Stimulated activated CD4-positive, alpha-beta T cell treated with anti-CD3 and anti-CD28 coated beads, Interleukin-4, amount 100 ng/mL, for 48 hours (primary cell): ENCODE measurements at places on chromosomes 16 and 17.

DNA sequence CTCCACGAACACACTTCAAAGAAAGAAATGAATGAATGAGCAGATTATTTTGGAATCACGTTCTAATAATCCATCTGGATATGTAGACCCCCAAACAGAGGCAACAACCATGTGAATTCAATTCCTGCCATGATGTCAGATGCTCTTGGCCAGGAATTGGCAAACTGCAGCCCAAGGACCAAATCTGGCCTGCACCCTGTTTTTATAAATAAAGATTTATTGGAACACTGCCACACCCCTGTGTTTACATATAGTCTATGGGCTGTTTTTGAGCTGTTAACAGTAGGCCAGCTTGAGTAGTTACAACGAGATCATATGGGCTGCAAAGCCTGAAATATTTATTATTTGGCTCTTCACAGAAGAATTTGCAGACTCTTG, 336.0 kb upstream of the ZFHX3 start:
- DNase-seq, result no peak

GRCh38 chr17:72151565-72152386, 31.0 kb downstream of the SOX9 start:
- DNase-seq, result no peak

- DNase-seq, result no peak
These were observed 29.7 kb upstream of the IRX3 start for GRCh38 chr16:54316095-54316889.

DNA sequence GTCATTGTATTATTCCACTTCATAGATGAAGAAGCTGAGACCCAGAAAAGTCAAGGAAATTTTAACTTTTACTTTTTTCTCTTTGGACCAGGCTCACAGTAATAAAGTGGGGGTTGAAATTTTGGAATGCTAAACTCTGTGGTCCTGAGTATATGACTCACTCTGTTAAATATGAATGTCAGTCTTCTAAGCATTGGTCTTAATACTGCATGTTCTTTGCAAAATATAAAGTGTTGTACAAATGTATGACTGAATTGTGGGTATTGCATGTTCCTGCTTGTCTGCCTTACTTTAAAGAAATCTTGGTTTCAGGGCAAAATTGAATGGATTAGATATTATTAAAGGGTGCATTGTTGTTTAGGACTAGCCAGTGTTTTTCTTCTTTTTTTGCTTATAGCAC, 950.8 kb upstream of the GOT2 start:
- DNase-seq, result no peak

DNA sequence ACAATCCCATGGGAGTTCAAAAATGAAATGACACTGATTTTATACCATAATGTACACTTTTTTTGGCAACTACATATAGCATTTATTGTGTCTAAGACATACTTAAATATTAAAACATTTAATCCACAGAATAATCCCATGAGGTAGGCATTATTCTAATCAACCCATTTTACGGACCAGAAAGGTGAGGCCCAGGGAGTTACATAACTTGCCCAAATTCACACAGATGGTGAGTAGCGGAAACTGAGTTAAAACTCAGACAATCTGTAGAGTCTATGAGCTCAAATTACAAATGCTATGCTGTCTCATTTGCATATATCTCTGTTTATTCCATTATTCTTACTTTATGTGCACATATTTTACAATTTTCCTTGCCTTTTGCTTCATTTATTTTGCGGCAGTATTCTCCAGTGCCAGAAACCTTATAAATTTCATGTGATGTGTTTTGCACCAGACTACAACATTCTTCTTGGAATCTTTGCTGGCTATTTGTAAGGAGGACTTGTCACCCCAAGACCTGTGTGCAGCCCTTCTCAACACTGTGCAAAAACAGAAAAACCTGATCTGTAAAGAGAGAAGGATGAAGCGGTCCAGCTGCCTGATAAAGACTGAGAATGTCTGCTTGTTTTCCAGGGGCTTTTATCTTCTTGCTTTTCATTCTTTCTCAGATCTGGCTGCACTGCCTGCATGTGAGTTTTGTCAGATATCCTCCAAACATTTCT, 2.3 kb upstream of the ABCA9 start:
- no peak for DNase-seq

- DNase-seq, result no peak
These were observed at the start of gene TRIM72 for GRCh38 chr16:31213877-31214707. Gene TRIM72 (plus strand): TSS chr16:31214119. CDS start chr16:31214739, 620 bp downstream.

- no peak for DNase-seq
These were observed 33.4 kb upstream of the TBX2 start for GRCh38 chr17:61366076-61366714.

- DNase-seq, result no peak
These were observed 630 bp downstream of the ESRP2 start for GRCh38 chr16:68235108-68235886.

DNA sequence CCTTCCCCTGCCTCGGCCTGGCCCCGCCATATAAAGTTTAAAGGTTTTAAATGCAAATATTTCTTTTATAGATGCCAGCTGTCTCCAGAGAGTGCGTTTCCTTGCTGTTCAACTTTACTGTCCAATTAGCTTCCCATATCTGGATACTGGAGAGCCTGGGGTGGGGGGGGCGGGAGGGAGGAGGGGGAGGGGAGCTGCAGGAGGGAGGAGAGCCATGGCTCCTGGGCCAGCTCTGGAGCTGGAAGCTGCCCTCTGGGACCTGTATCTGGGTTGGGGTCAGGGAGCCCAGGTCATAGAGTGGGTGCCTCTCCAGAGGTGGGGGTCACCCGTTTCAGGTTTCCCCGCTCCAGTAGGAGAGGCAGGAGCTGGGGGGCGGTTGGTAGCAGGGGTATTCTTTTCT, 6.2 kb upstream of the GSE1 start:
- no peak for DNase-seq

GRCh38 chr17:30422171-30422570, 43.4 kb downstream of the CPD start:
- no peak for DNase-seq

GRCh38 chr16:54090602-54091001, 196.0 kb downstream of the IRX3 start:
- no peak for DNase-seq

DNA sequence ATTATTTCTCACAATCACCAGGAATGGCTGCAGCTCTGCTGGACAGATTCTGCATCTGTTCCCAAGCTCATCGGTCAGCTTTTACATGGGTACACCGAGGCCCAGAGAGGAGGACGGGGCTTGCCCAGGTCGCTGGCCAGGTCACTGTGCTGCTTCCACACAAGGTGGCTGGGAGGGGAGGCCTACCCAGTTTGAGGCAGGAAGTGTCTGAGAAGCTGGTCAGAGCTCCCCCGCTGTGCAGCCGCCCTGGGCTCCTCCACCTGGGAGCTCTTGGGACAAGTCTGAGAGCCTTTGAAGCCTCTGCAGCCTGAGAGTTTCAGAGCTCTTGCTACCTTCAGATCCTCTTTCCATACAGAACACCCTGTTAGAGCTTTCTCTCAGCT, 143.3 kb downstream of the CLEC16A start:
- DNase-seq, result no peak

DNA sequence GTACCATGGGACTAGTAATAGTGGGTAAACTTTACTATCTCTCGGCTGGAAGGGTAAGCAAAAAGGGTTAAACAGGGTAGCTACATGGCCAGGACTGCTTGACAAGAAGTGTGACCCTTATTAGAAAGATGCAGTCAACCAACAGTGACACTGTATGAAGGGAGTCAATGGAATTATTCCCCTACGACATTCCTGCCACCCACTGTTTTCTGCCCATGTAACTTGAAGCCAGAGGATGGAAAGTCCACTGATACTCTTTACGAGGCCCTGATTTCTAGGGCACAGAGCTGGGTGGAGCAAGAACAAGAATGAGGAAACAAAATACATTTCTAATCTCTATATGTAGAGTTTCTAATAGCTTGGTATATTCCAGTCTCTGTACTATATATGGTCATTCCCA, 1102.5 kb downstream of the CDH11 start:
- DNase-seq, result no peak

- DNase-seq, result no peak
These were observed 31.3 kb downstream of the AP1G1 start for GRCh38 chr16:71777329-71777728.

DNA sequence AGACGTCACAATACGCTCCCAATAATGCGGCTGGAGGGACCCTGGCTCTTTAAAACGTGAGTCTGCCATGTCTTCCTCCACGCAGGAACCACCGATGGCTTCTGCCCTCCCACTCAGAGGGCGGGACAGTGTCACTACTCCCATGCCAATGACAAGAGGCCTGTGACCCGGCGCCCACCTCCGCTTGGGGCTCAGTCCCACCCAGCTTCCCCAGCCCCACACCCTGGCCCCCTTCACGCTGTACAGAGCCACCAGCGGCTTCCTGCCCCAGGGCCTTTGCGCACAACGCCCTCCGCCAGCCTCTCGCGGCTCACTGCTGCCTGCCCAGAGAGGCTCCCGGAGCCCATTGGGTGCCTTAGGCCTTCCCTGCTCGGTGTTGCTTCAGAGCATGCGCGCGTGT, 29.5 kb upstream of the ZNF469 start:
- no peak for DNase-seq

DNA sequence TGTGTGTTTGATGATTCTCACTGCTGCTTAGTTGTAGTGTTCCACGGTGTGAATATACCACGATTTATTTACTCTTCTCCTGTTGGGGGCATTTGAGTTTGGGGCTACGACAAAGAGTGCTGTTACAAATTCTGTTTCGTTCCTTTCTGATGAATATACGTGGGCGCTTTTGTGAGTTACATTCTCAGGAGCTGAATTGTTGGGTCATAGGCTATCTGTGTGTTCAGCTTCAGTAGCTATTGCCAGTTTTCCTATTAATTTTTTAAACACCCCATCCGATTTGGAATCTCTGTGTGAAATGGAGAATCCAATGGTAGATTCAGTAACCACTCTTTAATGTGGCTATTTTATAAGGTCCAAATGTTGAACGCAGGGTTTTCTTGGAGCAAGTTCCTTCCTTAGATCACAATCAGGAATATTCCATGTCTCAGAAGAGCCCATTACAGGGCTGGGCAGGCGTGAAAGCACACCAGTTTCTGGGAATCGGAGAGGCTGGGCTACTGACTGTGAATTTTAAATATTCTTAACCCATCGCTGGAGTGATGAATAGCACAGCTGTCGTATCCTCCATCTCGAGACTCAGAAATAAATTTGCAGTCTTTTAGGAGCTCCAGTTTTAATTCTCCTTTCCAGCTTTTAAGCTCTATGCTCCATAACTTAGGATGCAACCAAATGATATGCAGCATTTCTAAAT, 115.9 kb downstream of the PITPNC1 start:
- no peak for DNase-seq

- DNase-seq, result no peak
These were observed 56.9 kb downstream of the VMP1 start for GRCh38 chr17:59764292-59764741.

- no peak for DNase-seq
These were observed 1.1 kb downstream of the GLIS2 start for GRCh38 chr16:4316864-4317531.

DNA sequence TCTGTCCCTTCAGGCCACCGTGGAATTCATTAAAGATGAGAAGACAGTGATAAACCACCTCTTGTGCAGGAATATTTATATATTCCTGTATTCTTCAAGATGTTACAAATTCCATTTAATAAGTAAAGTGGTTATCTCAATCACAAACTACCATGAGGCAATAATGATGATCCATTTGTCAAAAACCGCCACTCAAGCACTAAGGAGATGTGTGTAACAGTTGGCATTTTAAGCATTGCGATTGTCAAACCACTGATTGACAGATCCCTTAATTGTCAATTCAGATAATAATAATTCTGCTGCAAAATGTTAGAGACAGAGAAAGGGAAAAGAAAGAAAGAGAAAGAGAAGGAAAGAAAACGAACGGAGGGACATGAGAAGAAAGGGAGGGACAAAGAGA, 476.1 kb upstream of the RBFOX1 start:
- DNase-seq, result no peak

GRCh38 chr17:76841776-76842405, 26.3 kb upstream of the MGAT5B start:
- DNase-seq, result no peak

DNA sequence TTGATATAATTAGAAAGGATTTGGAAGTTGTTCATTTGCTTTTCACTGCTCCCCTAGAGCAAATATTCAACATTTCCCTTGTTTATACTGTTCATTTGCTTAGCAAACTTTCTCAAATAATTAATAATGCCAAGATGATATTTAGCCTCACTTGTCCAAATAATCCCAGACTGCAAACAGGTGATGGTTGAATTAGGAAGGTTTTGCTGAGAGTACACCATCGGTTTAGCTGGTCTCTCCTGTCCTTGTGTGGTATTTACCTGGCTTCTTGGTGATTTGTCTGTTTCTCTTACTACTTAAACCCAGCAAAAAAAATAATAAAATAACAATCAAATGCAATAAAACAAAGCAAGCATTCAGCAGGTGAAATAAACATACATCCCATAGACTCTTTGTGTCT, 6.5 kb downstream of the KATNIP start:
- no peak for DNase-seq

GRCh38 chr16:50296807-50297206, 30.5 kb downstream of the ADCY7 start:
- no peak for DNase-seq

GRCh38 chr17:65515959-65516948, 45.2 kb downstream of the AXIN2 start:
- DNase-seq, result no peak

DNA sequence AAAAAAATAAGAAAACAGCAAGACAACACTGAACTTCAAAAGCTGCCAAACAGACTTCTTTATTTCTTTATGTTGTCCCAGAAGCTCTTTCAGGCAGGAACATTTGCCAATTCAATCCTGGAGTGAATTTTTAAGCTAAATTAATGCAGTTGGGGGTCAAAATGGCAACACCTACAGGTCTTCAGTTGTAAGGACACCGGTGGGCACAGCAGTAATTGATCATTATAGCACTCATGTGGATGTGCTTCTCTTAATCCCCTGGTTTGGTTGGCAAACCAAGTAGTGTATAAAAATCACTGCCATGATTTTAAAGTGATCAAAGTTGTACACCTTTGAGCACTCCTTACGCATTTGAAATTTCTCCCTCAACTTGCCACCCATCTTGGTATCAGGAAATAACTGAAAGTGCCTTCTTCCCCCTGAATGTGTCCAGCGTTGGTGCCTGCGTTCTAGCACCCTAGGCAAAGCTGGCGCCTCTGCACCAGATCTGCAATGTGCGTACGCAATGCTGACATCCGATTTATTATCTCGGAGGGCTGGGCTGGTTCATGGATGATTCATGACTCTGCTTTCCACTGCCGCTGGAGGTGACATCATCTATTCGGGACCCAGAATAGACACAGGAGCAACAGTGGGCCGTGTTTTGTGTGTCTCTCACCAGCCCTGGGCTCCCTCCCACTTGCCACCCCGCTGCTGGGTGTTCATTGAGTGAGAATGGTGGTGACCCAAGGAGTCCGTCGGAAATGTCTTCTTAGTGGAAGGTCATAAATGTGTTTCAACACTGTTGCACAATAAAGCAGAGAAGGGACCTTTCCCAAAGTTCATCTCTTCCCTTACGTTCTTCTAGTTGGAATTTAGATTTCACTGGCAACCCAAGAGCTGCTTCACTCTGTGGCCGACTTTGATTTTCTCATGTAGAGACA, 203.4 kb downstream of the CCDC182 start:
- no peak for DNase-seq
